Astrocyte (in vitro differentiated cells and primary cell): ENCODE measurements at places on chromosomes 2 and 18. TPM values are rescaled to one million over a fixed set of nuclear protein-coding genes. Genes with fewer than 3 reads are reported as not detected.

The HOXD3 gene
- not detected in 2 replicates for total RNA-seq

DNA sequence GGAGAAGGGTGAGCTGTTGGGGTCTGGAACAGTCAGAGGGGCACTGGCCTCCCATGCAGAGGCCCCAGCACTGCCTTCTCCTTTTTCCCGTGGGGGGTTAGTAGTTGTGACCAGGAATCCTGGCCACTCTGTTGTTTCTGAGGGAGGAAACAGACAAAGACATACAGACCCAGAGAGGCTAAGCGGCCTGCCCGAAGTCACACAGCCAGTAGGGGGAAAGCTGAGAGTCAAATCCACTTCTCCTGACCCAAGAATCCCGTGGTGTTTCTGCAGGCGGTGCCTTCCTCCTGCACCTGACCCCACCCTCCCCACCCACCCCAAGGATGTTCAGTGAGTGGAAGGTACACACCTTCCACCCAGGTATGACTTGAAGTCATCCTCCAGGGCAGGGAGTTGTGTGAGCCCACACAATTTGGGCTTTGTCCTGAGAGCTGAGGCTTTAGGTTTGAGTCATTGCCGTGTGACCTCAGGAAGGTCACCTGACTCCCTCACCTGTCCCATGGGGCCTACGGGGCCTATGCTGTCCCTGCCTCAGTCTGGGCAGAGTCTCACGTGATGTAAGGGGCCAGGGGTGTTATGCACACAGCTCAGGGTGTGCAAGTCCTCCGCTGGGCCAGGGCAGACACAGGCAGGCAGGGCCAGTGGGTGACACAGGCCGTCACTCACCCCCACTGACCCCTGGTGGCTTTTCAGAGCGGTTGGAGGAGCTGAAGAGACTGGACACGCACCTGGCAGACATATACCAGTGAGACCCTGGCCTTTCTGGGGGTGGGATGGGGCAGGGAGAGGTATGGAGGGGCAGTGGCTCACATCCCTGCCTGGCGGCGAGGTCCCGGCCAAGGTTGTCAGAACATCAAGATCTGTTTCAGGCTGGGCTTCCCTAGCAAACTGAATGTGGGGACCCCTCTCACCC lies 5.0 kb downstream of the NT5DC4 start:
- H3K27ac ChIP-seq: no peak overlapping the region
- peaks cover 5% of the 10 kb centered on the region for H3K4me1 ChIP-seq

DNA sequence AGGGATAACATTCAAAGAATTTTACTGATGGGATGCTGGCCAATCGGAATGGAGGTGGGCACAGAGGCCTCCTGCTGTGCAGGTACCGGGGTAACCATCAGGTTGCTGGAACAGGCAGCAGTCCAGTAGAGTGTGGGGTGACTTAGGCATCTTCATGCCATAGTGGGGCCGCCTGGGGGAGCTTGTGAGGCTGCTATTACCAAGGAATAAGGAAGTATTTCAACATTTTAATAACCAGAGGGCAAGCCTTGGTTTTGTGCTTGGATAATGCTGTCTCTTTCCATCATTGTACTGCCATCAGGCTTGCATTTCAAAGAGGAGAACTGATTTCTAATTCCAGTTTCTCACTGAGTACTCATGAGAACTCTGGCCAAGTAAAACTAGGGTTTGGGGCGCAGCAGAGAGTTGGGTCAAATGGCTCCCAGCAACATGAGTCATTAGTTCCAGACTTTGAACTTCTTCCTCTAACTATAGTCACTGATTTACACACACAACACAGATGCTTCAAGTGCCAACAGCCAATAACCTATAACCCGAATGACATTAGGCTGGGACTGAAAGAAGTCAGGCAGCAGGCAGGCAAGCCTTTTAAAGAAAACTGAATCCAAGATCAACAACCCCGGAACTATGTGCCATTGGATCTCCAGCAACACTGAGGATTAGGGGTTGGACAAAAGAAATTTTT lies 56.1 kb upstream of the FHL2 start:
- no peak overlapping the region for H3K4me3 ChIP-seq
- peaks cover 3% of the 10 kb centered on the region for H3K27me3 ChIP-seq
- H3K36me3 ChIP-seq: no peaks in the 10 kb centered on the region
- peak overlapping the region; percentile 81 for H3K27ac ChIP-seq
- peaks cover 21% of the 10 kb centered on the region for H3K4me1 ChIP-seq
- peak; percentile 89 for DNase-seq

The OTOS gene
- not detected in 2 replicates for total RNA-seq

The OSBPL1A gene
- 27.7 and 29.6 TPM in 2 replicates for total RNA-seq

- peaks cover 4% of the 10 kb centered on the region for H3K27me3 ChIP-seq
- H3K36me3 ChIP-seq: no peaks in the 10 kb centered on the region
- H3K4me1 ChIP-seq: peaks cover 8% of the 10 kb centered on the region
- no peak for DNase-seq
- no peak overlapping the region for H3K4me3 ChIP-seq
- H3K27ac ChIP-seq: no peak overlapping the region
Observed at GRCh38 chr18:79509536-79509930, 113.8 kb downstream of the NFATC1 start.

DNA sequence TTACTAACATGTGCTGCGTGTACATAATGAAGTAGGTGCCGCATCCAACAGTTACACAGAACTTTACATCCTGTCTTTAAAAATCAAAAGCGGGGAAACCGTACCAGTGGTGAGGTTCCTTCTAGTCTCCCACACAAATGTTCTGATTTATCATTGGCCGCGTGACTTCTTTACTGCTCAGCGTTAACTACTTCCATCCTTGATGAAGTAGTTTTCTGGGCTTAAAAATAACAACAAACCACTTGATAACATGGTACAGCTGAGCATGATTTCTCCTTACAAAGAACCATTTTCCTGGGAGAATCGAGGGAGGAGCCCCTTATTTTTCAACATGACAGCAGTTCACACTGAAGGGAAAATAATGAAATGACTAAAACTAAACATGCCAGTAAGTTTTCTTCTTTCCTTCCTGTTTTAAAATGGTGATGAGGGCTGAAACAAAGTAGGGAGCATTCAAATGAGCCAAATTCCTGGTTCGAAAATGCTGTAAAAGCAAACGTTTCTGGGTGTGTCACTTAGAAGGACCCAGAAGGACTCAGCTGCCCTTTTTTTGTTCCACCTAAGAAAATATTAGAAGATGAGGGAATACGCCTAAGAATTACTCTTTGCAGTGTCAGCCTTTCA lies 9.9 kb downstream of the EMILIN2 start:
- no peak overlapping the region for H3K27ac ChIP-seq
- H3K4me1 ChIP-seq: no peaks in the 10 kb centered on the region
- H3K36me3 ChIP-seq: no peaks in the 10 kb centered on the region

The SLC4A3 gene
- total RNA-seq: 10.9 and 11.2 TPM in 2 replicates

The ALK gene
- 0.16 and 0.46 TPM in 2 replicates for total RNA-seq

DNA sequence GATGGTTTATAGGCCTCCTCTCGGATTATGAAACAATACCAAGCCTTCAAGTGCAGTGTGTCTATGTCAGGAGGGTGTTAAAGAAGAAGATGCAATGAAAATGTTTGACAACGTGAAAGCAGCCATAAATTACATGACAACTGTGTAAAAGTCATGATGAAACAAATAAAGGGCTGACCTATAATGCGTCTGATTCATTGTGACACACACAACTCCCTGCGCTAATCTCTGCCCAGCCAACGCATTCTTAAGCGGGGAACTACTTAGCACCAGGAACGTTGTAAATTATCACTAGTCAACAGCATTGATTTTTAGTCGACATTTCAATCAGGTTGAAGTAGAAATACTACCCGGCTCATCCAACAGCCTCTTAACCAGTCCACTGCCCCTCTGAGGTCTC lies 26.8 kb downstream of the BCL11A start:
- no peak overlapping the region for H3K27ac ChIP-seq
- no peaks in the 10 kb centered on the region for H3K27me3 ChIP-seq
- H3K36me3 ChIP-seq: no peaks in the 10 kb centered on the region
- no peak for DNase-seq
- H3K4me3 ChIP-seq: no peak overlapping the region
- H3K4me1 ChIP-seq: peaks cover 11% of the 10 kb centered on the region

GRCh38 chr2:129911363-129912065 lies 68.0 kb upstream of the RAB6C start:
- H3K27ac ChIP-seq: no peak overlapping the region
- no peaks in the 10 kb centered on the region for H3K27me3 ChIP-seq
- no peaks in the 10 kb centered on the region for H3K4me1 ChIP-seq
- H3K4me3 ChIP-seq: no peak overlapping the region
- no peaks in the 10 kb centered on the region for H3K36me3 ChIP-seq

- no peak overlapping the region for H3K27ac ChIP-seq
- no peaks in the 10 kb centered on the region for H3K36me3 ChIP-seq
- no peaks in the 10 kb centered on the region for H3K27me3 ChIP-seq
- H3K4me3 ChIP-seq: no peak overlapping the region
- peak; percentile 33 for DNase-seq
- H3K4me1 ChIP-seq: peaks cover 6% of the 10 kb centered on the region
Observed at GRCh38 chr2:42124011-42124785, 45.0 kb upstream of the EML4 start.

The WDR54 gene
- 14.8 and 17.5 TPM in 2 replicates for total RNA-seq

GRCh38 chr2:222710736-222711135 lies 39.3 kb downstream of the MOGAT1 start:
- H3K36me3 ChIP-seq: no peaks in the 10 kb centered on the region
- H3K4me3 ChIP-seq: no peak overlapping the region
- no peaks in the 10 kb centered on the region for H3K27me3 ChIP-seq
- DNase-seq: no peak

DNA sequence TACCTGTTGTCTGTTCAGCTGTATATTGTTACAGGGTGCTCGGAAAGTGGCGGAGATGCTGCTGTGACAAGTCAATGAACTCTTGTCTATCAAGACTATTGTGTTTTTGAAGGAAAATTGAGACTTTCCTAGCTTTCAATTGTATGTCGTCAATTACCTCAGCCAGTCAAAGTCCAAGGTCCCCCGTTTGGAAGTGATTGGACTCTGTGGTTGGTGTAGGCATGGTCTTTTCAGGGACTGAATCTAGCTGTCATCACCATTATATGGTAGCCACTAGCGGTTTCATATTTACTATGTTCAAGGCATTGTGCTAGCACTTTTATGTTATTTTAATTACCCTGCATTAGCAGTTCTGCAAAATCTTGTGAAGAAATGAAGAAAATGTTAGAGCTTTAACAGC lies 54.9 kb downstream of the XRCC5 start:
- no peak for DNase-seq
- no peak overlapping the region for H3K27ac ChIP-seq
- no peaks in the 10 kb centered on the region for H3K27me3 ChIP-seq

The REG3A gene
- total RNA-seq: not detected in 2 replicates

DNA sequence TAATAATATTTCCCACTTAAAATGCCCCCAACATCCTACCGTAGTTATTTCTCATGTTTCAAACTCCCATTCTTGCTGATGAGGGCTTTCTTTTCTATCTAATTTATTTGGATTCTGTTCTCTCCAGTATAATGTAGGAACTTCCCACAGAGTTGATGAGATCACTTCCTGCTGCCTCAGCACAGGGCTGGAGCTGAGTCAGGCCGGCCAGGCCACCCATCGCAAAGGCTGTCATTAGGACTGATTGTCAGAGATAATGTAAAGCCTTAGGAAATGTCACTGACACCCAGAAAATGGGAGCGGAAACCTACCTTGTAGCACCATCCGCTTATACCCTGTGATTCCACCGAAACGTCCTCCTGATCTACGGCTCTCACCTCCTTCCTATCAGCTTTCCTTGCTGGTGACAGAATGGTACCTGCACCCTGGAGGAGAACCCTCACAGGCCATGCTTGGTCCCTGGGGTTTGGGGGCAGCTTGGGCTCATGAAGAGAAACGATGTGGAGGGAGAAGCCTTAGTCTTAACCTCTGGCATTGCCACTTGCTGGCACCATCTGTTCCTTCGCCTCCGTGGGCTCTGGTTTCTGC lies 672.8 kb upstream of the ID2 start:
- H3K27me3 ChIP-seq: no peaks in the 10 kb centered on the region
- no peak overlapping the region for H3K4me3 ChIP-seq

GRCh38 chr18:57060814-57061213 lies 86.1 kb upstream of the BOD1L2 start:
- H3K27me3 ChIP-seq: peaks cover 4% of the 10 kb centered on the region
- no peaks in the 10 kb centered on the region for H3K4me1 ChIP-seq
- no peaks in the 10 kb centered on the region for H3K36me3 ChIP-seq
- no peak overlapping the region for H3K4me3 ChIP-seq
- DNase-seq: no peak

The TMEM178A gene
- total RNA-seq: 28.7 and 41.6 TPM in 2 replicates

The SLC8A1 gene
- 33.5 and 34.8 TPM in 2 replicates for total RNA-seq

The CTAGE1 gene
- 0.12 and 0.30 TPM in 2 replicates for total RNA-seq

- H3K36me3 ChIP-seq: no peaks in the 10 kb centered on the region
- peak overlapping the region; percentile 49 for H3K27ac ChIP-seq
- no peak overlapping the region for H3K4me3 ChIP-seq
- no peak for DNase-seq
- no peaks in the 10 kb centered on the region for H3K27me3 ChIP-seq
Observed at GRCh38 chr2:191895195-191895594, 48.3 kb upstream of the CAVIN2 start.

- H3K36me3 ChIP-seq: no peaks in the 10 kb centered on the region
- no peak overlapping the region for H3K4me3 ChIP-seq
- no peaks in the 10 kb centered on the region for H3K27me3 ChIP-seq
- no peak for DNase-seq
- no peak overlapping the region for H3K27ac ChIP-seq
- H3K4me1 ChIP-seq: no peaks in the 10 kb centered on the region
Observed at GRCh38 chr2:230944123-230944653, 19.1 kb upstream of the GPR55 start.

The EML6 gene
- total RNA-seq: 0.23 and 0.60 TPM in 2 replicates

The MYL12A gene
- 659 and 682 TPM in 2 replicates for total RNA-seq

- H3K27ac ChIP-seq: no peak overlapping the region
- H3K4me1 ChIP-seq: no peaks in the 10 kb centered on the region
- H3K27me3 ChIP-seq: no peaks in the 10 kb centered on the region
- H3K36me3 ChIP-seq: no peaks in the 10 kb centered on the region
- H3K4me3 ChIP-seq: no peak overlapping the region
- no peak for DNase-seq
Observed at GRCh38 chr2:225488743-225489142, 89.2 kb downstream of the NYAP2 start.

DNA sequence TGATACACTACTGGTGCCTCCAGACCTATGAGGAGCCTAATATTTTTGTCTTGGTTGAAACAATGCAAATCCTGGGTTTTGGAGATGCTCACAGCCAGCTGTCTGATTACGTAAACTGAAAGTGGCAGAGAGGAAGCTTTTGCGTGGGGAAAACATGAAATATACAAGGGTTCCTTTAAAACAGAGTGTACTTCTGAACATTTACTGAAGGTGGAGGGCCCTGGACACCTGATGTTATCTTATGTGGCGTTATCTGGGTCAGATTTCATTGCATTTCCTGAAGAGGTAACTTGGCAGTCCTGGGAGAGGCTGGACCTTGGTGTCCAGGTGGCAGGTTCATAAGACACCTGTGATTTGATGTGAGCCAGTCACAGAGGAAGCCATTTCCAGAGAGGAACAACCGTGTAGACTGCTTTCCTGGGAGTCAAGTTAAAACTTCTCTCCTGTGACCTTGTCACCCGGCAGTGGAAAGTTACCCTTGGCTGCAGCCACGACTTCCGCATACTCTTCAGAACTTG lies 105.0 kb downstream of the NEDD4L start:
- H3K36me3 ChIP-seq: no peaks in the 10 kb centered on the region
- no peaks in the 10 kb centered on the region for H3K4me1 ChIP-seq
- no peak for DNase-seq

- H3K4me3 ChIP-seq: no peak overlapping the region
- no peaks in the 10 kb centered on the region for H3K36me3 ChIP-seq
- H3K4me1 ChIP-seq: no peaks in the 10 kb centered on the region
- H3K27ac ChIP-seq: no peak overlapping the region
- peaks cover 2% of the 10 kb centered on the region for H3K27me3 ChIP-seq
- no peak for DNase-seq
Observed at GRCh38 chr2:11352781-11353537, 8.5 kb upstream of the ROCK2 start.

- H3K4me3 ChIP-seq: no peak overlapping the region
- no peak overlapping the region for H3K27ac ChIP-seq
- DNase-seq: no peak
- no peaks in the 10 kb centered on the region for H3K36me3 ChIP-seq
Observed at GRCh38 chr2:144242311-144242710, 277.6 kb downstream of the ZEB2 start.
